ENCODE measurements at places on chromosomes 6 and 20.
A peak's percentile ranks its signal among the peaks of the same experiment; 100 is the strongest.

- DNase-seq = peak; percentile 39
These were observed 348 bp upstream of the PYGB start for GRCh38 chr20:25247518-25247955.

- no peak for DNase-seq
These were observed 5.0 kb upstream of the TRAF3IP2 start for GRCh38 chr6:111610548-111611172.

GRCh38 chr6:144474904-144475303 is 189.8 kb downstream of the UTRN start:
- no peak for DNase-seq

DNA sequence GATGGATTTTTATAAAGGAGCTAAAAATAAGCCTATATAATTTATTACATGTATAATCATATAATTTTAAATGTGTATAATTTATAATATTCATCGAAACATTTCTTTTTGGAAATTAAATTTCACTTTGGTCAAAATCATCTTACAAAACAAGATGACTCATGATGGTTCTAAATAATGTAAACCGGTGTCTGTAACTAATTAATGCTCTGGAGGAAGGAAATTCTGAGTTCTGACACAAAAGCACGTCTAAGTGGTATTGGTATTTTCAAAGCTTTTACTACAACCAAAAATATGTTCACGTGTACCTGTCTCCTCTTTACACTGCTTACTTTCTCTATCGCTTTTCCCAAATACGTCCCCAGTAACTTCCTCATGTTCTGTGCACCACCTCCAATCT is 134.1 kb downstream of the MTHFD1L start:
- DNase-seq = no peak

DNA sequence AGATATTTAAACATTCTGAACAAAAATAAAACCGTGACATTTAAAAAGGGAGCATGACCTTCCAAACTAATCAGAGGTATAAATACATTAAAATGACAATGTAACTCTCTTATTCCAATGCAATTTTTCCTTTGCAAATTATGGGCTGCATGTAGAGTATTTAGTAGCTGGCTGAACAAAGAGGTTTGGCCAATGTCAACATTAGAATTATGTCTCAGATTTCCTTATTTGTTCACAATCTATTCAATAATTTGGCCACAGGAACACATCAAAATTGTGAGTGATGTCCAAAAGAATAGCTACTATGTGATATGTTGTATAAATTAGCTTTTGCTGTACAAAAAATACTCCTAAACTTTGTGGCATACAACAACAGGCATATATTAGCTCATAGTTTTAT is 580.0 kb upstream of the MARCKS start:
- DNase-seq = no peak

DNA sequence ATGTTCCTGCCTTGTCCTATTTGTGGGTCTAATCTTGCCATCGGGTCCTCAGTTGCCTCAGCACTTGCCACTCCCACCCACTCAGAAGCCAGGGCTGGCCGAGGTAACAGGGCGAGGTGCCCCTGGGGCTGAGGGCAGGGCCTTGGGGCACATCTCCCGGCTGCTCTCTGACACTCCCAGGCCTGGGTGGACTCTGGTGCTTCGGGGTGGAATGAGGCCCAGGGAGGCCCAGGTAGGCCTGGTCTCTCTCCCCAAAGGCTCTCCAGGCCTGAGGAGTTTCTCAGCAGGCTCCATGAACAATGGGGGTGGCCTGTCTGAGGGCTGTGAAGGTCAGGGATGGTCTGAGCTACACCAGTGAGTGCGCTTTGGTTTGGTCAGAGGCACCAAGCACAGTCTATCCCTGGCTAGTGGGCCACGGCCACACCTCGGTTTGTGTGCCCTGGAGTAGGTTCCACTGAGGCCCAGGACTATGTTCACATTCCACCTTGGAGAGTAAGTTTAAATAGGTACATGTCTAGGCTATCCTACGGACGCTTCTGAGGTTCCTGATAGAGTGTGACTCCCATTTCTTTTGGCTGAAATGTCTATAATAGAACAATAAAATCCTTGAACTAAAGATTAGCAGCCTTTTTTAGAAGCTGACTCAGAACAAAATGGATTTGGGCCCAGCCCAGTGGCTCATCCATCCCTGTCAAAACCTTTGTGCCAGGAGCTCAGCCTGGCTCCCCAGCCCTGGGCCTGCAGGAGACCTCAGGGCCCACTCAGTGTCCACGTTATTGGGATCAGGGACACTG is 78.8 kb downstream of the SLC24A3 start:
- DNase-seq = no peak

DNA sequence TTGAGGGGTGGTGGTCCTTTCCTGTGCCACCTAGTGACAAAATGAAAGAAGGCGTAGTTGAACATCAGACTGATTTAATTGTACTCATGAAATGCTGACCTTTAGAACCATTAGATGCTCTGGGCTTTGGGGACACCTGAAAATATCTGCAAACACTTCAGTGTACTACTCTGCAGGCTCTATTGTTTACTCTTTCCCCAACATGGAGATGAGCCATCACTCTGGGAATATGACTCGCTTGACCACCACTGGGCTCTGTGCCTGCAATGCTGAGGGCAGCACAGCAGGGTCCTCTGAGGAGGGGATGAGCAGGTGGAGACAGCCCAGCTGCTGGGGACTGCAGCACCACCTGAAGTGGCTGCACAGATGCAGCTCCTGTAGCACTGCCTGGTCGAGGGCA is 74.8 kb upstream of the SLC24A3 start:
- DNase-seq = no peak

- DNase-seq = no peak
These were observed 113.9 kb upstream of the ZNF217 start for GRCh38 chr20:53707371-53708055.

DNA sequence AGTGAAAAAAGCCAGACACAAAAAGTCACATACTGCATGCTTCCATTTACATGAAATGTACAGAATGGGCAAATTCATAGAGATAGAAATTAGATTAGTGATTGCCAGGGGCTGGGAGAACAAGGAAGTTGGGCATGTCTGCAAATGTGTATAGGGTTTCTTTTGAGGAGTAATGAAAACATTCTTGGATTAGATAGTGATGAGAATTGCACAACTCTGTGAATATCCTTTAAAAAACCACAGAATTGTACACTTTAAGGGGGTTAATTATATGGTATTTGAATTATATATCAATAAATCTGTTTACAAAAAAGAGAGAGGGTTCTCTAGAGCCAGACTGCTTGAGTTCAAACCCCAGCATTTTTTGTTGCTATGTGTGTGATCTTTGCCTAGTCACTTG is 188.1 kb downstream of the CDC5L start:
- DNase-seq = no peak

- DNase-seq = peak; percentile 45
These were observed 9.0 kb downstream of the ADA start for GRCh38 chr20:44642203-44643153.

DNA sequence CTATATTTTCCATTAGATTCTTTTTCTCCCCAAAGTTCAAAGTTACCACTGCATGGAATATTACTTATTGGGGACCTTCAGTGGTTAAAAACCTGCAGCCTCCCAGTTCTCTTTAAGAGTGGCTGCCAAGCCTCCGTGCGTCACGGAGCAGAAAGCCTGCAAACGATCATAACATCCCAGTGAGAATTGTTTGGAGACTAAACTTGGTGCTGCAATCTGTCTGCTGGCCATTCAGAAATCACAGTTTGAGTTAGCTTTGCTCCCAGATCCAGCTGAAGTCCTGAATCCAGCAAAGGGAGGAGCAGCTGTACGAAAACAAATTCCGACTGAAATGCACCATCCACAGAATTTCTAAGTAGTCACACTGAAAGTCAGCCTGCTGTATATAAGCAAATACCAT is 213.5 kb upstream of the PDE10A start:
- no peak for DNase-seq

DNA sequence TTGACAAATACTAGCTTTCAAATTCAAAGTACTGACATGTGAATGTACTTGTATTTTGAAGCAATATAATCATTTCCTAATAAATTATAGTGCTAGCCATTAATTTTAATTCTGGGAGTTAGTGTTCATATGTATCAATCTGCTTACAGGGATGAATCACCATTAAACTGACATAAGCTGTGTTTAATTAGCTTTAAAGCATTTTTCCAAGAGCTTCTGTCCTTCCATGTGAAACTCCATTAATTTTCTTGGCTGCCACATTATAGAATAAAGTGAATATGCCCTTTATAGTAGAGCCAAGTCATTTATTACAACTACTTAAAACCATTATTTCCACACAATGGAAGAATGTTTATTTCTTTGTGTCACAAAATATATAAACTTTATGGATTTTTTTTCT is 150.8 kb downstream of the COL21A1 start:
- DNase-seq = no peak

DNA sequence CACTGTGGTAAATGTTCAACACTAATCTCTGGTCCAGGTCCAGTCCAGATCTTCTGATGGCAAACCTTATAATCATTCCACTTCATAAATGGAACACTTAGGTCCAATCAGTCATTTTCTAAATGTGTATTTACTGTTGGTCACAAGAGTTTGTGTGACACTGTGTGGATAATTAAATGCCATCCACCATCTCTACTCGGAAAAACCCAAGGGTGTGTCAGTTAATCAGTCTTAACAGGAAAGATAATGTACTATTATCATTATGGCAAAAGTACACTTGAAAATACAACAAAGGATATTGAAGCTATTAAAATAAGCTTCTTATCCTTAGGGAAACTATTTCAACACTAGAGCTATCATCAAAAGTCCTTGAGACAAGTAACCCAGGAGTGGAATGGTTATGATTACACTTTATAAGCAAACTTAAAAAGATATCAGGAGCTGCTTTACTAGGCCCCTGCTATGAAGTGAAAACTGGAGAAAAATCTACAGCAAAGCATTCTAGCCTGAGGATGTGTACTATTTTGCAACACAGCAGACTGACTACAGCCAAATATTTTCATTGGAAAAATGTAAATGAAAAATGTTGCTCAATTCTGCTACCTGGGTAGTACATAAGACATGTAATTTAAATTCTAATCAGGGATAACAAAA is 227.9 kb downstream of the LAMA2 start:
- no peak for DNase-seq

DNA sequence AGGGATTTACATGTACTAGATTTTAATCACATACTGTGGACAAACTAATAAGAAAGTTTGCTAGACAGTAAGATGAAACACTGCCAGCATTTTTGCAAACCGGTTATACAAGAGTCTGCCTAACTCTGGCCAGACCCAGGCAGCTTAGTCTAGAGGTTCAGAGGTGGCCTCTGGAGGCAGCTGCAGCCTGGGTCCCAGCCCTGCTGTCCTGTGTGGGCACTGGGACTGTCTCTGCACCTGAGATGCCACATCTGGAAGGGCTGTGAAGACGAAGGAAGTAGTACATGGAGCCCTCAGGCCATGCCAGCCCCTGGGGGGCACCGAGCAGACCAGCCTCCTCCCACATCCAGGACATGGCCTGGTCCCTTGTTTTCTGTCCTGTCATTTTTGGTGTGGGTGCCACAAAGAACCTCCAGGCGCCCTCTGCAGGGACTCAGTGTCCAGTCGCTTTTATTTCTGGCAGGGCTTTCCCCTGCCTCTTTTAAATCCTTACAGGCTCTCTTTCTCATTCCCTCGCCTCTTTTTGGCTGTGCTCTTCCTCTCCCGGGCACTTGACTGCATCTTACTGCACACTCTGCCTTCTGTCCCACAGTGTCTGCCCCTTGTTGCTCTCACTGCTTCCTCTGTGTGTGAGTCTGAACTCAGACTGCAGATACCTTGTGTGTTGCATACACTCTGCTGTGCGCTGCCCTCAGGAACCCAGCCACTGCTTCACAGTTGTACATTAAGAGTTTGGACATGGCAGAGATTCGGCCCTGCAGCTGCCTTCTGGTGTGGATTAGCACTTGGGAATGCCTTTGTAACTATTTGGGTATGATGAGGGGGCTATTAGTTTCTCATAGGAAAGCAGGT is 216.7 kb downstream of the ZDHHC14 start:
- peak; percentile 42 for DNase-seq

DNA sequence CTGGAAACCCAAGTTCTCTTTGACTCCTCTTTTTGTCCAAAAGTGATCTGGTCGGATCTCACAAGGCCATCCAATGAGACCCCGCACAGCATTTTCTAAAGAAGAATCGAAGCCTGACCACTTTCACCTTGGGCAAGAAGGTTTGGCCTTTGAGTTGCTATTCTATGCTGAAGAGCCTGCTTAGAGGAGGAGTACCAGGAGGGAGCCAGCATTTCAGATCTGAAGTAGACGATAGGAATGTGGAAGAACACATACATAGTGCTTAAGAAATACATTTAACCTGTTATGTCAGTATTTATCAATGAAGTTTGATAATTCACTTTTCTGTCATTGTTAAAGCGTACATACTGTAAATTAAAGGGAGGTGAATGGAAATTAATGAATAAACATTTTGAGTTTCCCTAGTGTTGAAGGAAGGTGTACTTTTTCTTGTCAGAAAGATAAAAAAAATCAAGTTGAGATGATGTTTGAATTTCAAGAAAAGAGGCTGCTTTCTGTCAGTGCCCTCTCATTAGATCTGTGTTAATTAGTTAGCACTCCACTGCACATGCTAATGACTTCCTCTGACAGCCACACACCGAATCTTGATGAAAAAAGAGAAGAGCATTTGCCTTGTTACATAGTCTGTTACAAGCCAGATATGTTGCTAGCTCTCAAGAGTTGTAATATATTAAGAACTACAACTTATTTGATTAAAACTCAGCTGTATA is 10.9 kb upstream of the TDRD6 start:
- DNase-seq = no peak
